Thoracic aorta (tissue), 2 donors: ENCODE measurements at places on chromosomes 2 and 18. TPM values are rescaled to one million over a fixed set of nuclear protein-coding genes. Genes with fewer than 3 reads are reported as not detected.

DNA sequence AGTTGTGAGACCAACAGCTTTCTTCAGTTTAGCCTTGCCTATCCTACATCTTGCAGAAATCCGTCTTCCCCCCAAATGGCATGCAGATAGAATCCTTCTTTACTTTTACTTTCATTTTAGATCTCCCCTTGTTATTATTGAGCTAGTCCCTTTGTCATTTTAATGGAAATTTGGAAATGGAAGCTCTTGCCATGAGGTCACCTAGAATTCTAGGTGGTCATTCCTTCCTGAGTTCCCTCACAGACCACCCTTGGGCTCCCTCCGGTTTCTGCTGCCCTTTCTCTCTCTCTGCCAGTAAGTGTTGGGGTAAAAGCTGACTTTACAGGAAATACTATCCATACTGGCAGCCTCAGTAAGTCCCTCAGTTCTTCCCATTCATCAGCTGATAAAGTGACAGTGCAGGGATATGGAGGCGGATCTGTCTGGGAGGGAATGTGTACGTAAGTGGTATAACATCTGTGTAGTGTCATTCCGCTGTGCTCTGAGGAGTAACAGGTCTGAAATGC, 30.2 kb downstream of the ARHGAP25 start:
- no peaks in the 10 kb centered on the region for H3K36me3 ChIP-seq
- peak overlapping the region; percentile 6 for H3K27ac ChIP-seq
- peak overlapping the region; percentile 29 for H3K4me3 ChIP-seq
- no peak for DNase-seq

DNA sequence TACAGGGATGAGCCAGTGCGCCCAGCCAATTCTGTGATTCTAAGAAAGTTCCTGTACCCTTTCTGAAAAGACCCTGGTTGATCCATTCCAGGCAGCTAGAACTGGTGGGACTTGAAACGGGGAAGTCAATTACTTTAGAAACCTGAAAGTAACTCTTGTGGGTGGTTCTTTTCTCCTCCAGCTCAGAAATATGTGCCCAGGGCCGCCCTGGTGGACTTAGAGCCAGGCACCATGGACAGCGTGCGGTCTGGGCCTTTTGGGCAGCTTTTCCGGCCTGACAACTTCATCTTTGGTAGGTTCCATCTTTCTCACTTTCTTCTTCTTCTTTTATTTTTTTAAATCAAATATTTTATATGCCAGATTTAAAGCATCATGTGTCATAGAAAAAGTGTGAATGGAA, 2.7 kb downstream of the TUBB6 start:
- H3K4me1 ChIP-seq, result peaks cover 60% of the 10 kb centered on the region
- H3K36me3 ChIP-seq, result peaks cover 23% of the 10 kb centered on the region
- peak overlapping the region; percentile 99 for H3K27ac ChIP-seq
- H3K4me3 ChIP-seq, result peak overlapping the region; percentile 96
- H3K27me3 ChIP-seq, result no peaks in the 10 kb centered on the region

DNA sequence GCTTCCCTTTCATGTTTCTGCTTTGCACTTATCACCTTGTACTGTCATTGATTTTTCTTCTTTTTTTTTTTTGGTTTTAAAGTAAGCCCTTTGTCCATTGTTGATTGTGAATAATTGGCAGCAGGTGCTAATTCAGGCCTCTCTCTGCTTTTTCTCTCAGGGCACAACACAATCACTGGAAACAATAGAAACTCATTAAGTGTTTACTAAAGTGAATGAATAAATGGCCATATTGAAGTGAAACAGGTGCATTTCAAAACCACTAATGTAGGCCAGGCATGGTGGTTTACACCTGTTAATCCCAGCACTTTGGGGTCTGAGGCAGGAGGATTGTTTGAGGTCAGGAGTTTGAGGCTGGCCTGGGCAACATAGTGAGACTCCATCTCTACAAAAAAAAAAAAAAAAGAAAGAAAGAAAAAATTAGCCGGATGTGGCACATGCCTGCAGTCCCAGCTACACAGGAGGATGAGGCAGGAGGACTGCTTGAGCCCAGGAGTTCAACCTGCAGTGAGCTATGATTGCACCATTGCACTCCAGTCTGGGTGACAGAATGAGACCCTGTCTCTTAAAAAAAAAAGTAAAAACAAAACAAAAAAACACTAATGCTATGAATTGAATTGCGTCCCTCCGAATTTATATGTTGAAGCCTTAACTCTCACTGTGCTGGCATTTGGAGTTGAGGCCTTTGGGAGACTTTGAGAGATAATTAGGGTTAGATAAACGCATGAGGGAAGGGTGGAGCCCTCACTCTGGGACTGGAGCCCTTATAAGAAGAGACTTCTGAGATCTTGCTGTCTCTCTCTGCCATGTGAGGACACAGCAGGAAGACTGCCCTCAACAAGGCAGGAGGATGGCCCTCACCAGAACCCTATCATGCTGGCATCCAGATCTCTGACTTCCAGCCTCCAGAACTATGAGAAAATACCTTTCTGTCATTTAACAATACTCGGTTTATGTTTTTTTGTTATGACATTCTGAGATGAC, 19.9 kb downstream of the SLC38A11 start:
- H3K36me3 ChIP-seq, result no peaks in the 10 kb centered on the region
- no peak overlapping the region for H3K4me3 ChIP-seq
- H3K4me1 ChIP-seq, result no peaks in the 10 kb centered on the region
- H3K27me3 ChIP-seq, result no peaks in the 10 kb centered on the region
- no peak for DNase-seq

DNA sequence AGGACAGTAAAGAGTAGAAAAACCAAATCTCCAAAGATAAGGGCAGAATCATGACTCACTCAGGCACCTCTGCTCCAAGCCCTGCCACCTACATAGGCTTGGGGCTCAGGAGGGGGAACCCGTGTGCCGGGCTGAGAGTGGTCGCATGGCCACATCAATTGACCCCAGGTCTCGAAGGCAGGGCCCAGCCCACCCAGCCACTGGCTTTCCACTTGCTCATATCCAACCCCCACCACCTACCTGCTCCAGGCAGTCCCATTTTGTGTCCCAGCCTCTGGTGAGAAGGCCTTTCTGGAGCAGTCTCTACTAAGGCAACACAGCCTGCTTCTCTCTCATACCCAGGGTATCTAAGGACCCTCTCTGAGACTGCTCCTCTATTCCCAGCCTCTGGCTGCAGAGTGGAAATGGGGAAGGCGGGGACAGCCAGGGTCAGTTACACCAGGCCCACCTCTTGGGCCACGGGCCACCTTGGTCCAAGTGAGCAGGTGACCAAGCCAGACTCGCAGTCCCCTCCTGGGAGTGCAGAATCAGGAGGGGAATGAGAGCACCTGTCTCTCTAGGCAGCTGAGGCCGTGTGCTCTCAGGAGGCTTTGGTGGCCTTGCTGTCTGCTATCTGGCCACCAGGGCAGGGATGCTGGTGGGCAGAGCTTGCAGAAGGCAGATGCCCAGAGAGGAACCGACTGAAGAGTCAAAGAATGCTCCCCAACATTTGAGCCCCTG, 20.8 kb downstream of the TFCP2L1 start:
- H3K4me1 ChIP-seq, result no peaks in the 10 kb centered on the region
- no peaks in the 10 kb centered on the region for H3K27me3 ChIP-seq
- no peak overlapping the region for H3K4me3 ChIP-seq
- H3K36me3 ChIP-seq, result no peaks in the 10 kb centered on the region
- DNase-seq, result no peak

DNA sequence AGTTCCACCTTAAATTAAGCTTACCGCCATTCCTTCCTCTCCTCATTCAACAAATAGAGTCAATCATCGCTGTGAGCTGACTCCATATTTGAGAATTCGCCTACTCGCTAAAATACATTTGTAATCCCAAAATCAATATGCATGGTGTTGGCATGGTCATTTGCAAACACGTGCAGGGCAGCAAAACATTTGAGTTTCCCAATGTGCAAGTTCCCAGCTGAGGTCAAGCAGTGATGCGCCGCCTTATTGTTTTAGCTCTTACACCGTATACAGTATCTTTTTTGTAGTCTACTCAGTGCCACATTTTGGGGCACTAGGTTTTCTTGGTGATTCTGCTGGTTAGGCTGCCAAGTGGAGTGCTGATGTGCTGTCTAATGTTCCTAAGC, 73.3 kb upstream of the MGAT4A start:
- no peak overlapping the region for H3K27ac ChIP-seq
- H3K36me3 ChIP-seq, result no peaks in the 10 kb centered on the region
- H3K27me3 ChIP-seq, result no peaks in the 10 kb centered on the region
- no peak overlapping the region for H3K4me3 ChIP-seq
- H3K4me1 ChIP-seq, result peaks cover 17% of the 10 kb centered on the region
- no peak for DNase-seq

DNA sequence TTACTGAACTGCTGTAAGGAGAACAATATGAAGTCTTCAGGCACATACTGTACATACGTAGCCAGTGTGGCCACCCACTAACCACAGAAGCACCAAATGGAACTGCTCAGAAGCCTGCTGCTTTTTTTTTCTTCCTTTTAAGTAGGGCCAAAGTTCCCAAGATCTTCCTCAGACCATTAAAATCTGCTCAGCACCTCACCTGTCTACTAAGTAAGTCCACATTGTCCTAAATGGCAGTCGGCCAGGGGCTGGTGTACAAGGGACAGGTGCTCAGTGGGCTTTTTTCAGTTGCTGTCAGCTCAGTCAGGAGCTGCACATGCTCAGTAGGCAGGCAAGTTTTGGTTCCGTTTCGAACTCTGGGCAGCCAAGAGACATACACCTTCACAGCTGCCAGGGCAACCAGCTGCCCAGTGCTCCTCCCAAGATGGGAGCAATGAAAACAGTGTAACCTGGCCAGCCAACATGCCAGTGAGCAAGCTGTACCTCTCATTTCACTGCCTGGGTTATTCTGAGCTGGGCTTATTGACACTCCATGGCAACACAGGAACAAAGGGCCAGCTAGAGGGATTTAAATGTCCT, 86.1 kb downstream of the ACVR1 start:
- H3K4me1 ChIP-seq, result peaks cover 47% of the 10 kb centered on the region
- H3K4me3 ChIP-seq, result peak overlapping the region; percentile 30
- DNase-seq, result peak; percentile 47
- H3K36me3 ChIP-seq, result no peaks in the 10 kb centered on the region
- H3K27ac ChIP-seq, result peak overlapping the region; percentile 87

- DNase-seq, result no peak
- H3K27ac ChIP-seq, result no peak overlapping the region
- H3K4me3 ChIP-seq, result no peak overlapping the region
- no peaks in the 10 kb centered on the region for H3K4me1 ChIP-seq
These were observed 162.8 kb downstream of the RBM43 start for GRCh38 chr2:151098841-151099240.

- no peaks in the 10 kb centered on the region for H3K27me3 ChIP-seq
- H3K36me3 ChIP-seq, result no peaks in the 10 kb centered on the region
- DNase-seq, result no peak
- no peaks in the 10 kb centered on the region for H3K4me1 ChIP-seq
These were observed 63.8 kb upstream of the DARS1 start for GRCh38 chr2:136049011-136049742.

DNA sequence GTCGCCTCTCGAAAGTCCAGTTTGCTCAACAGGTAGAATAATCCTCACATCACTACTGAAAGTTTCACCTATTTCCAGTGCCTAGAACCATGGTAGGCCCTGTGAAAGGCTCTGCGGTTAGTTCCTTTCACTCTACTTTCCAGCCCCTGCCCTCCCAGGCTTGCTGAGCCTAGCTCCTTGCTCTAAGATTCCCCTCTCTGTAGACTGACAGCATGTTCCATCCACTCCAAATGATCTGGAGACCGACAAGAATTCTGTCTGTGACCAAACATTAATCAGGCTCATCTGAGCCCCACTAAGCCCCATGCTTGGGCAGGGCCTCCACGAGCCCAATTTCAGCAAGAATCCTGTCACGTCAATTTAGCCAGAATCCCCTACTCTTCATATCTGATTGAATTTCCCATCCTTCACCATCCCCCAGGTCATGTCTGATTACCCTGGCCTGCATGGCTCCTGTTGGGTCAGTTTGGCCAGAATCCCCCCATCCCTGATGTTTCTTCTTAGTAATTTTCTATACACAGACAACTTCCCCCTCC, 307.0 kb downstream of the ALK start:
- H3K36me3 ChIP-seq, result no peaks in the 10 kb centered on the region
- no peak for DNase-seq
- H3K4me3 ChIP-seq, result no peak overlapping the region
- H3K27me3 ChIP-seq, result no peaks in the 10 kb centered on the region
- no peak overlapping the region for H3K27ac ChIP-seq

GRCh38 chr2:126356631-126357030, 299.3 kb upstream of the GYPC start:
- no peak overlapping the region for H3K4me3 ChIP-seq
- H3K4me1 ChIP-seq, result no peaks in the 10 kb centered on the region
- no peaks in the 10 kb centered on the region for H3K36me3 ChIP-seq
- H3K27me3 ChIP-seq, result no peaks in the 10 kb centered on the region
- H3K27ac ChIP-seq, result no peak overlapping the region
- no peak for DNase-seq

GRCh38 chr2:9771101-9771449, 72.2 kb upstream of the TAF1B start:
- no peaks in the 10 kb centered on the region for H3K36me3 ChIP-seq
- H3K4me3 ChIP-seq, result no peak overlapping the region
- H3K27me3 ChIP-seq, result no peaks in the 10 kb centered on the region

DNA sequence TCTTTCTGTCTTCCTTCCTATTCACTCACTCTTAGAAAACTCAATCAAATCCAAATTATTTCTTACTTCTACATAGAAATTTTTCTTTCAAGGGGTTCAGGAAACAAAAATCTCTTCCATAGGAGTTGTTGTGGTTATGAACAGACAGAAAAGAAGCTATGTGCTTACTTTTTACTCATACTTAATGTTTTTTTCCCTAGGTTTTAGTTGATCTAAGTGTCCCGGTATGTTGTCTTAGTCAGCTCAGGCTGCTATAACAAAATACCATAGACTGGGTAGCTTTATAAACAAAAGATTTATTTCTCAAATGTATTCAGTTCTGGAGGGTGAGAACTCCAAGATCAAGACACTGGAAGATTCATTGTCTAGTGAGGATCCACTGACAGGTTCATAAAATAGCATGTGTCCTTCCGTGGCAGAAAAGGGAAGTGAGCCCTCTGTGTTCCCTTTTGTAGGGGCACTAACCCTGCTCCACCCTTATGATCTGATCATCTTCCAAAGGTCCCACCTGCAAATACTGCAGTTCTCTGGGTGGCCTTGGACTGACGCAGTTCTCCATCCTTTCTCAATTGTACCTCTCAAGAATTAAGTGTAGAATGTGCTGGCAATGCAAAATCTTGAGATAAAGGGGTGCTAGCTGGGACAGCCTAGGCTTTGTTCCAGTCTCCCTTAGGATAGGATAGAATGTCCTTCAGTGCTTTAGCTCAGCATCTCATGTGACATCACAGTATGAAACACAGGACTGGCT, 14.4 kb upstream of the VRK2 start:
- DNase-seq, result no peak
- H3K36me3 ChIP-seq, result no peaks in the 10 kb centered on the region
- no peaks in the 10 kb centered on the region for H3K4me1 ChIP-seq
- H3K27me3 ChIP-seq, result no peaks in the 10 kb centered on the region

GRCh38 chr2:168801961-168802858, at the start of gene NOSTRIN:
NOSTRIN (plus strand) TSS chr2:168802637; CDS start chr2:168802647, 10 bp downstream.
- no peak for DNase-seq
- no peaks in the 10 kb centered on the region for H3K27me3 ChIP-seq
- no peaks in the 10 kb centered on the region for H3K4me1 ChIP-seq
- no peak within 1 kb of the TSS for H3K27ac ChIP-seq
- H3K4me3 ChIP-seq, result peak within 1 kb of the TSS; percentile 28

GRCh38 chr18:22412176-22412911, 5.4 kb downstream of the CTAGE1 start:
- no peak overlapping the region for H3K4me3 ChIP-seq
- H3K27ac ChIP-seq, result no peak overlapping the region
- no peaks in the 10 kb centered on the region for H3K4me1 ChIP-seq
- no peaks in the 10 kb centered on the region for H3K36me3 ChIP-seq
- H3K27me3 ChIP-seq, result no peaks in the 10 kb centered on the region

The IL36G gene
- not detected for total RNA-seq

The UGT1A8 gene
- not detected for total RNA-seq

The FOXD4L1 gene
- total RNA-seq, result 0.21 TPM

The ZNF532 gene
- 133 TPM for total RNA-seq

The HRH4 gene
- 2.5 TPM for total RNA-seq

The ZBTB7C gene
- 9.6 TPM for total RNA-seq

The CELF4 gene
- not detected for total RNA-seq

The IMP4 gene
- total RNA-seq, result 67.4 TPM

The SCG2 gene
- 0.56 TPM for total RNA-seq

The RGPD3 gene
- total RNA-seq, result 1.1 TPM
